Activated CD4-positive, alpha-beta memory T cell treated with anti-CD3 and anti-CD28 coated beads for 36 hours (primary cell): ENCODE measurements at places on chromosomes 16 and 17.
A peak's percentile ranks its signal among the peaks of the same experiment; 100 is the strongest.

GRCh38 chr16:83441517-83441916 lies 366.3 kb upstream of the HSBP1 start:
- H3K4me3 ChIP-seq, result no peak overlapping the region
- no peaks in the 10 kb centered on the region for H3K36me3 ChIP-seq

DNA sequence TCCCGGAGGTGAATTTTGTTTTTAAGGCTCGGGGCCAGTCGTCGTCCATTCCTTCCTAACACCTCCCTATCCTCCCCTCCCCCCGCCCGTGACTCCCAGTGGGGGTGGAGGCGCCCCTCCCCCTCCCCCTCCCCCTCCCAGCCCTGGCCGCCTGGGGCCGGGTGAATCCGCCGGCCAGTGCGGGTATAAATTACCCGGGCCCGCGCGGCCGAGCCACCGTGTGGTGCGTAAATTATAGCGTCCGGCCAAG lies 2.0 kb upstream of the GSE1 start:
- peak overlapping the region; percentile 66 for H3K4me3 ChIP-seq
- H3K36me3 ChIP-seq, result no peaks in the 10 kb centered on the region
- H3K27ac ChIP-seq, result no peak overlapping the region
- DNase-seq, result no peak
- peaks cover 36% of the 10 kb centered on the region for H3K4me1 ChIP-seq
- H3K27me3 ChIP-seq, result peaks cover 3% of the 10 kb centered on the region

DNA sequence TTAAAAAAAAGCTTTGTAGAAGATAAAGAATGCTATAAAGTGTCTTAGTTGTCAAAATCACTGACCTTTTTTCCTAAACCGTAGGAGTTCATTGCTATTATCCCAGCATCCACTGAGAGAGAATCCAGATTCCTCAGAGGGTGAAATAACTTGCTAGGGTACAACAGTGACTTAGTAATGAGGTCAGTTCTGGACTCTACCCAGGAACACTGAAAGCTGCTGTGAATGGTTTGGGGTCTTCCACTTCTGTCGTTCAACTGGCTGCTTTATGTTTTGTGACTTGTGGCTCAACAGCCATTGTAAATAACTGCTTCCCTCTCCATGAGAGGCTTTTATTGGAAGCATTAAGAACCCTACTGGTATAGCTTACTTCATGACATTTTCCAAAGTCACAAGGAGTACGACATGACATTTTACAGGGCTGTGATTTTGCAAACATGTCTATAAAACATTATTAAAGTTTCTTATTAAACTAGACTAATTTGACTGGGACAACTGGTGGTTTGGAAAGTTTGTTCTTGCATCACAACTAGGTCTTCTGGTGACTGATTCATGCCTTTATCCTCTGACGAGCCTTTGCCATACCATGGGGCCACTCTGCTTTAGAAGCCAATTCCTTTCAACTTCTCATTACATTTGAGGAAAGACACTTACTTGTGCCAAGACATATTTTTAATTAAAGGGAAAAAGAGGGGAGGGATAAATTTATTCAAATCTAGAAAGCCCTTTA lies 92.2 kb upstream of the CDH11 start:
- H3K4me3 ChIP-seq, result no peak overlapping the region
- DNase-seq, result no peak
- no peak overlapping the region for H3K27ac ChIP-seq
- H3K36me3 ChIP-seq, result no peaks in the 10 kb centered on the region
- no peaks in the 10 kb centered on the region for H3K4me1 ChIP-seq
- H3K27me3 ChIP-seq, result no peaks in the 10 kb centered on the region

DNA sequence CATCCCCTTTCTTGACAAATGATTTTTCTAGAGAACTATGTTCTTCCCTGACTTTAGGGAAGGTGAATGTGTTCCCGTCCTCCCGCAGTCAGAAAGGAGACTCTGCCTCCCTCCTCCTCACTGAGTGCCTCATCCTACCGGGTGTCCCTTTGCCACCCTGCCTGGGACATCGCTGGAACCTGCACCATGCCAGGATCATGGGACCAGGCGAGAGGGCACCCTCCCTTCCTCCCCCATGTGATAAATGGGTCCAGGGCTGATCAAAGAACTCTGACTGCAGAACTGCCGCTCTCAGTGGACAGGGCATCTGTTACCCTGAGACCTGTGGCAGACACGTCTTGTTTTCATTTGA lies 7.4 kb downstream of the NAT9 start:
- no peak overlapping the region for H3K4me3 ChIP-seq
- H3K4me1 ChIP-seq, result peaks cover 31% of the 10 kb centered on the region
- DNase-seq, result no peak
- no peaks in the 10 kb centered on the region for H3K27me3 ChIP-seq

- no peaks in the 10 kb centered on the region for H3K4me1 ChIP-seq
- no peaks in the 10 kb centered on the region for H3K36me3 ChIP-seq
- H3K27ac ChIP-seq, result no peak overlapping the region
- no peak for DNase-seq
- no peaks in the 10 kb centered on the region for H3K27me3 ChIP-seq
- H3K4me3 ChIP-seq, result no peak overlapping the region
Measured at GRCh38 chr16:88817785-88818574, 6.3 kb upstream of the APRT start.

DNA sequence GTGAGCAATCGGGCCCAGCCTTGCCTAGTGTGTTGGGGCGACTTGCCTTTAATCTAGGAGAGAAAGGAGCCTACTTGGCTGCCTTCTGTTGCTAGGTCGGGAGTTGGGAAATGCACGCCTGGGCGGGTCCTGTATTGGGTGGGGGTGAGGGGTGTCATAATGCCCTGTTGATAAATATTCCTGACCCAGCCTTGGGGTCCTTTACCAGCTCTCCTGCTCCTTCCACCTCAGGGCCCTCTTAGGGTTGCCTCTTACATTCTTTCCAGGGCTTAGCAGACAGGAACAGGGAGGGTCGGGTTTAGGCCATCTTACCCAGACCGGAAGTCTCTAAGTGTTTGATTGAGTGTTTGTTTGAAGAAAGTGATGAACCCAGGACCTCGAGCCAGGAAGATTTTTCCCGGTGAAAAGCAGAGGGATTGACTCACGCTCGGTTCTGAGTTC lies 112.9 kb downstream of the SEC14L1 start:
- no peaks in the 10 kb centered on the region for H3K36me3 ChIP-seq
- no peaks in the 10 kb centered on the region for H3K4me1 ChIP-seq
- peaks cover 11% of the 10 kb centered on the region for H3K27me3 ChIP-seq
- DNase-seq, result no peak
- H3K27ac ChIP-seq, result no peak overlapping the region

- no peaks in the 10 kb centered on the region for H3K36me3 ChIP-seq
- H3K27ac ChIP-seq, result no peak overlapping the region
- no peak for DNase-seq
- peaks cover 25% of the 10 kb centered on the region for H3K4me1 ChIP-seq
- H3K27me3 ChIP-seq, result no peaks in the 10 kb centered on the region
Measured at GRCh38 chr17:6456914-6457687, 12.8 kb downstream of the PIMREG start.

DNA sequence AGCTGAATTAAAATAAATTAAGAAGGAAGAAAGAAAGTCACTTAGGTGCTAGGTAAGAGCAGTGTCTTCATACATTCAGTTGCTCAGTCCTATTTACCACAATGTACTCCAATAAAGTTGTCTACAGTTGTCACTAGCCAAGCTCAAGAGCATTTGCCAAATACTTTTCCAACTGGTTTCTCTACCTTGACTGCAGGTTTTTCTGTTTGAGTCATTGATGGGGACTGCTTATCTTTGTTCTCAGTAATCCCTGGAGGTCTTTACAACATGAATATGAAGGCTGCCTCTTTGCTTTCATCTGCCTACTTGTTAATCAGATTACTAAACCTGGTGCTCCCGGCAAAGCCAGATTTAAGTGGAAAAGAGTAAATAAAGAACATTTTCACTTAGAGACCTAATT lies 64.6 kb upstream of the CLEC18B start:
- no peaks in the 10 kb centered on the region for H3K27me3 ChIP-seq
- H3K4me3 ChIP-seq, result no peak overlapping the region
